CMK (cell line): ENCODE measurements at places on chromosomes 2 and 18.
A peak's percentile ranks its signal among the peaks of the same experiment; 100 is the strongest.

- no peak for DNase-seq
These were observed 449.1 kb upstream of the REG3G start for GRCh38 chr2:78576409-78576808.

DNA sequence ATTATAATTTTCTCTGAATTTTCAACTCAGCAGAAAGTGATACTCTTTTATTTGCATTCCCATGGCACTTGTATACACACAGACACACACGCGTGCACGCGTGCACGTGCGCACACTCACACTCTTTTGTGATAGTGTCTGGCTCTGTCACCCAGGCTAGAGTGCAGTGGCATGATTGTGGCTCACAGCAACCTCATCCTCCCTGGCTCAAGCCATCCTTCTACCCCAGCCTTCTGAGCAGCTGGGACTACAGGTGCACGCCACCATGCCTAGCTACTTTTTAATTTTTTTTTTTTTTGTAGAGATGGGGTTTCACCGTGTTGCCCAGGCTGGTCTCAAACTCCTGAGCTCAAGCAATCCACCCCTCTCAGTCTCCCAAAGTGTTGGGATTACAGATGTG lies 123.2 kb downstream of the MC4R start:
- no peak for DNase-seq

GRCh38 chr2:229610872-229611271 lies 103.5 kb downstream of the DNER start:
- no peak for DNase-seq

GRCh38 chr2:154195644-154196195 lies 324.0 kb downstream of the GALNT13 start:
- no peak for DNase-seq

DNA sequence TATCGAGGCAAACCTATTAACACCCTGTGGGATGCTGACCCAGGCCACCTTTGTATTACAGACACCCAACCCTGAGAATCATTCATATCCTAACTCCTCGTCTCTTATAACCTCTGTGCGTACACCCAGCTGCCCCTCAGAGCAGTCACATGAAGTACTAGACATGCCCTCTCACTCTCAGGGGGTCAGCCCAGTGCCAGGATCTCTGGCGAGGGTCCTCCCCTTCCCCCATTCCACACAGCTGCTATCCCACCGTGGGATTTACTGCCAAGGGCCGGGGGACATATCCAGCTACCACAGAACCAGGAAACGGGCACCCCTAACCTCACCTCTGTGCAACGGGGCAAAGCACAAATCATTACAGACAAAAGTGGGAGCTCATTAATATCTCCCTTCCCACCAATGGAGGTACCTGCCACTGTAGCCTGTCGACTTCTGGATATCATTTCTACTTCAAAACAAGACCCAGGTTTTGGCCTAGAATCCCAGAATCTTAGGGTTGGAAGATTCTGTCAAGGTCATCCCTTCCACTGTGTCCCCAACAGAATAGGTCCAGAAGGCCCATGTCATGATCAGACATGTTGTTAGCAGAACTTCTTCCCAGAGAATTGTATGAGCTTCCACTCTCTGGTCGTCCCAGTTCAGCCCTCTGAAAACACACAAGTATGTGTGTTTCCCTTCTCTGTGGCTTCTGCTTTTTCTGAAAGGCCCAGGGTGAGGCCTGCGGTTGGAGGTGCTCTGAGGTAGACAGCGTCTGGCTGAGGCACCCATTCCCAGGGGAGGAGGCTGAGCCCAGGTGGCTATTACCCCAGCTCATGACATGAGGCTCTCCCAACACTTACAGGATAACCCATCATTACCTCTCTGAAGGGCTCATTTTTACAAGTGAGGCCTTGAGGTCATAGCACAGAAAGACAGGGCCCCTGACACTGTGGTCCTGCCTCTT lies 1.7 kb downstream of the TMBIM1 start:
- DNase-seq: no peak

GRCh38 chr18:2979871-2980790 lies 32.8 kb downstream of the LPIN2 start:
- DNase-seq: no peak

GRCh38 chr18:73264562-73264921 lies 396.8 kb upstream of the NETO1 start:
- no peak for DNase-seq

GRCh38 chr18:8841781-8842485 lies 136.6 kb downstream of the MTCL1 start:
- no peak for DNase-seq

GRCh38 chr18:9927392-9928063 lies 13.7 kb downstream of the VAPA start:
- DNase-seq: no peak

DNA sequence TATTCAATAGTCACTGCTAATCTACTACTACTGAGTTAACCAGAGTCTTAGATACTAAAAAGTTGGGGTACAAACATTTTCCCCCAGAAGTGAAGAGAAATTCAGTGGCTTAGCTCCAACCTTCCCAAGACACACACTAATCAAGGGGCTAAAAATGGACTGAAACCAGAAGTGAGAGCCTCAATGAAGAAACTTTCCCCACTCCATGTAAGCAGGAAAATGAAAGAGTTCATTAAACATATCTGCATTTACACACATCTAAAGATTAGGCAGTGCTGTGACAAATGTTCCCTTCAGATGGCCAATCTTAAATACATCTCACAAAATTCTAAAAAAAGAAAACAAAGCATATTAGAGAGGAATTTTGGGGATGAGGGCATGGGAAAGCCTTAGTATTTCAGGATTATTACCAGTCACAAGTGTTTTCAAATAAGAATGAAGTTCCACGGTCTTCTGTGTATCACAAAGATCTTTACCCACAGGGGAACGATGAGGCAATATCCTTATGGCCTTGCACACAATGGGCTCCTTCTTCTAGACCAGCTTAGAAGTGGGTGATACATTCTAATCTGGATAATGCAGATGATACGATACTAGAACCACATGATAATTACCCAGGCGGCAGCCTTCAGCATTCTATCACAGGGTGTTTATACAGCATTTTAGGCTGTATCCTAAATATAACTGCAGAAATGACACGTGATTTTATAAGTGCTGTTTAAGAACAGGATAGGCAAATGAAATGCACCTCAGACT lies 17.1 kb downstream of the ANKRD44 start:
- DNase-seq: no peak

DNA sequence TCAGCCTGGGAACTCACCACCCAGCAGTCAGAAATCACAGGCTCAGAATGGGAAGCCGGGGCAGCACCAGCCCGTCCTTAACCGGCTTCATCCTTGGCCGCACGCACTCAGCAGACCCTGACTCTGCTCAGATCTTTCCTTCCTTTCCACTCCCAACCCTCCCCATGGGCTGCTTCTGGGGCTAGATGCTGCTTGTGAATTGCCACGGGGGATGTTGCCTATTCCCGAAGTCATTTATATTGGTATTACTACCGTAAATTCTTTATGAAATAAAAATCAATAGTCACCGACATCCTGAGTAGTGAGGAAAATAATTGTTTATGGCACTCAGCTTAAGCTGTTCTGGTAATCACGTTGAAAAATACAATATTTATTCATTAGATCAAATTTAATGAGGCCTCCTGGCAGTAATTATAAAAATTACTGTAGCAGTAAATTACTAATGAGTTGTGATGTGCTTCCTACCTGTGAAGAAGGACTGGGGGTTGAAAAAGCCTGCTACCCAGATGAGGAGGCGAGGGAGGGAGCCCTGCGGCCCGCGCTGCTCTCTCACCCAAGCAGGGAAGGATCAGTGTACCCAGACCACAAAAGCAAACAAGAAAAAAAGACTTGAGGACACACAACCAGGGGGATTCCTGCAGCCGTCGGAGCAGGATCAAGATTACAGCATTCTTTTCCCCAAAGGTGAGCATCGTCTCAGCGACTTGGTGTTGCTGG lies 31.5 kb downstream of the CDCA7 start:
- no peak for DNase-seq

DNA sequence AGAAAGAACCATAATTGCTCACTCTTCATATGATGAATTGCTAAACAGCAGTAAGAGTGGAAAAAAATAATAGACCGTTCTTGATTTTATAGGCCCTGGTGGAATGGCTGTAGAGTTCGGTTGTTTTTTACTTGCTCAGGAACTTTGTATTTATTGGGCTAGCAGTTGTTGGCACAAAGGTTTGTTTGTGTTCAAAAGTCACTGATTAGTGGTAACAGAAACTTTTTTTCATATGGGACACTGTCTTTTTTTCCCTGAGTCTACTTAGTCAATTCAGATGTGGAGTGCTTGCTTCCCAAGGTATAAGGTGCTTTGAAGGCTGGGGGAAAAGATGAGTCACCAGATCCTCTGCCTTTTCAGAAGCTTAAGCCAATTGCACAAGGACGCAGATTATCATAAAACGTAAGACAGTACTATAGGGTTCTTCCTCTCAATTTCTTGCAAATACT lies 25.8 kb downstream of the PHLPP1 start:
- no peak for DNase-seq

GRCh38 chr2:107402330-107402729 lies 424.4 kb upstream of the RGPD4 start:
- peak; percentile 17 for DNase-seq
